Right ventricle myocardium superior (tissue), 1 donor: ENCODE measurements at places on chromosomes 5 and 9. TPM values are rescaled to one million over a fixed set of nuclear protein-coding genes. Genes with fewer than 3 reads are reported as not detected.

DNA sequence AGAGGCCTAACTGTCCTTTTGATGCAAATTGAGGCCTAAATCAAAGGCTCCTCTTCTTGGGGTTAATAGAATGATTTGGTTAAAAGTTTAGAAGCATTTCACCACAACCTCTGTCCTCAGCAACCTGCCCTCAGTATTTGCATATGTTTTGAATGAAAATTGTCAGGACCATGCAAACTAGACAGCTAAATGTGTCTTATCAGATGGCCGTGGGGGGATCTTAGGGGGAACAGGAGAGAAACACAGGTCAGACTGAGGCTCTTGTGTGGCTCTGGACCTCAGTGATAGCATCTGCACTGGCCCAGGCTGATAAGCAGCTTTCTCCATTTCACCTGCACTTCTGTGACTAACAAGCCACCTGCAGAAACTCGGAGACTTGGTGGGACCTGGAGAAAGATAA, 49.0 kb downstream of the FOXI1 start:
- DNase-seq, result no peak

GRCh38 chr5:60883229-60883628, 39.2 kb upstream of the ELOVL7 start:
- DNase-seq, result no peak

DNA sequence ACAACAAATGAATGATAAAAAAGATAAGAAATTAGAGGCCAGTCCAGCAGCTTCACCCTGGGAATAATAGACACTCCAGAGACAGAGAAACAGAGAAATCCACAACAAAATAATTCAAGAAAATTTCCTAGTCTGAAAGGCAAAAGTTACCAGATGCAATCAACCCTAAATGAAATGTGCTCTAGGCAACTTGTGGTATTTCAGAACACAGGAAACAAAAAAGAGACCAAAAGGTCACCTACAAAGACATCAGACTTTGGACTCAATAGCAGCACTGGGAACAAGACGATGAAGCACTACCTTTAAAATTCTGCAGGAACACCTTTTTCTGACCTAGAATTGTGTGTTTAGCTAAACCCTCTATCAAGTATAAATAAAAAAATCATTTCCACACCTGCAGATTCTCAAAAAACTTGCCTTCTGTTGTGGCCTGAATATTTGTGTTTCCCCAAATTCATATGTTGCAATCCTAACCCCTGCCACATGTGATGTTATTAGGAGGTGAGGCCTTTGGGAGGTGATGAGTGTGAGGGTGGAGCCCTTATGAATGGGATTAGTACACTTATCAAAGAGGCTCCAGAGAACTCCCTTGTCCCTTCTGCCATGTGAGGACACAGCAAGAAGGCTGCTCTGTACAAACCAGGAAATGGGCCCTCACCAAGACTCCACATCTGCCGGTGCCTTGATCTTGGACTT, 5.9 kb upstream of the MAPK9 start:
- DNase-seq, result no peak

- no peak for DNase-seq
These were observed 619.0 kb downstream of the CDH18 start for GRCh38 chr5:19369048-19369447.

- DNase-seq, result no peak
These were observed 28.6 kb downstream of the IDNK start for GRCh38 chr9:83651558-83651957.

GRCh38 chr9:123438821-123439220, 82.8 kb downstream of the CRB2 start:
- DNase-seq, result no peak

GRCh38 chr5:10377081-10377480, 23.6 kb downstream of the MARCHF6 start:
- no peak for DNase-seq

DNA sequence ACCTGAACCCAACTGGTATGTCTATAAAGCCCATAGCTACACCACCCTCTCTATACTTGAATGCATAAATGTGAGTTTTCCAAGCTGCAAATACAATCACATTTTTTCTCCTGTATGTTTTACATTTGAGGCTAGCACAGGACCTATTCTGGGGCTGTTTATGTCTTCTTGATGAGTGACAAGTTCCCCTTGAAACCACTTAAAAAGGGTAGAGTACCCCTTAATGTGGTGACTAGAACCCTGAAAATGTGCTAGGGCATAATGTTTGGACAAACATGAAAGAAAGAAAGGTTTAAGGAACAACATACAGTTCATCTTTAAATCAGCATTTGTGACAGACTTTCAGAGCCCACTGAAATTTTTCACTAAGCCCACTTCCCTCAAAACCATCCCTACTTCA, 25.2 kb upstream of the GLIS3 start:
- DNase-seq, result no peak

GRCh38 chr5:165015126-165015525, 1509.7 kb downstream of the MAT2B start:
- DNase-seq, result no peak

DNA sequence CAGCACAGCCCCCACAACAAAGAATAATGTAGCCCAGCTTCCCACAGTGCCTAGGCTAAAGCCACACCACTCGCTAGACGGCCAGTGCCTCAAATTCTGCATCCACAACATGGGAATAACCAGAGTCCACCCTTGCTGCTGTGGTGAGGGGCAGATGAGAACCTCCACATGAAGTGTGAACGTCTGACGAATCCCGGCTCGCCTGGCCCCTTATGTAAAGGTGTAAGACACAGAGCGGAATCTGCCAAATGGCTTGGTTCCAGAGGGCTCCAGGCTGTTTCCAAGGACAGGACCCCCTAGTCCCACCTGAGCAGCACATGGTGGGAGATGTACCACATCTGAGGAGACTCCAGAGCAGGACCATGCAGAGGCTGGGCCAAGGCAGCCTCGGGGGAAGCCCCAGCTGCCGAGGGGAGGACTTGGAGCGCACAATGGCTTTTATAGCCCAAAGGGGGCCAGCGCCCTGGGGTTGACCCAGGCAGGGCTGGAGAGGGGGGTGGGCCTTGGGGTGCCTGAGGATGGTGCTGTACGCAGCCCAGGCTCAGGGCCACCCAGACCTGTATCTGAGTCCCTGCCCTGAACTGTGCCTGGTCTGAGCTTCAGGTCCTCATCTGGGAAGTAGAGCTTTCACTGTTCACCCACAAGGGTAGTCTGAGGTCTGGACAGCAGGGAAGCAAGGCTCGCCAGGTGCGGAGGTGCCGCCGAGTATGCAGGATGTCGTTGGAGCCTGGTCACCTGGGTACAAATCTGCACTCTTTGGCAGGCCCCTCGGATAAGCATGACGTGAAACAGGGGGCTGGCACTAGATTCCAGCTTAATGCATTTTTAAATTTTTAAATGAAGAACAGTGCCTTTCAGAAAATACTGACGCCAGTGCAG, 24.9 kb upstream of the SLC25A51 start:
- DNase-seq, result no peak

- DNase-seq, result no peak
These were observed 11.5 kb upstream of the NKX2-5 start for GRCh38 chr5:173246511-173246910.

- no peak for DNase-seq
These were observed 71.8 kb downstream of the PHF2 start for GRCh38 chr9:93648181-93648580.

- no peak for DNase-seq
These were observed 103.6 kb downstream of the HSPA4 start for GRCh38 chr5:133155326-133155969.

- DNase-seq, result no peak
These were observed 153.4 kb upstream of the POU5F2 start for GRCh38 chr5:93894601-93895354.

GRCh38 chr9:123232332-123232731, 36.1 kb downstream of the STRBP start:
- DNase-seq, result no peak

DNA sequence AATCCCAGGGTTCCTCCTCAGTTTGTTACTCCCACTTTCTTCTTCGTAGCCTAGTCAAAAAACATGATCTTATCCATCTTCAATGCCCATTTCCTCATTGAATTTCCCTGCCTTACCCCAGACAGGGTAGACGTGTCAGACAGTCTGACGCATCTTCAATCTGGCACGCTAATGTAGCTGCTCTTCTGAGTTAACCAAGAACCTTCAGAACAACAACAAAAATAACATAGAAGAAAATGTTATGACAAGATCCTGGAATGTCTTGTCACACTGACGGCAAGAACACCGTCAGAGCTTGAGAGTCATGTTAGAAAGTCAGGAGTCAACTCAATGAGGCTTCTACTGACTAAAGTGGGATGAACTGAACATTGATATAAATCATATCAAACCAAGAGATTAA, 122.7 kb upstream of the SPDL1 start:
- DNase-seq, result no peak

DNA sequence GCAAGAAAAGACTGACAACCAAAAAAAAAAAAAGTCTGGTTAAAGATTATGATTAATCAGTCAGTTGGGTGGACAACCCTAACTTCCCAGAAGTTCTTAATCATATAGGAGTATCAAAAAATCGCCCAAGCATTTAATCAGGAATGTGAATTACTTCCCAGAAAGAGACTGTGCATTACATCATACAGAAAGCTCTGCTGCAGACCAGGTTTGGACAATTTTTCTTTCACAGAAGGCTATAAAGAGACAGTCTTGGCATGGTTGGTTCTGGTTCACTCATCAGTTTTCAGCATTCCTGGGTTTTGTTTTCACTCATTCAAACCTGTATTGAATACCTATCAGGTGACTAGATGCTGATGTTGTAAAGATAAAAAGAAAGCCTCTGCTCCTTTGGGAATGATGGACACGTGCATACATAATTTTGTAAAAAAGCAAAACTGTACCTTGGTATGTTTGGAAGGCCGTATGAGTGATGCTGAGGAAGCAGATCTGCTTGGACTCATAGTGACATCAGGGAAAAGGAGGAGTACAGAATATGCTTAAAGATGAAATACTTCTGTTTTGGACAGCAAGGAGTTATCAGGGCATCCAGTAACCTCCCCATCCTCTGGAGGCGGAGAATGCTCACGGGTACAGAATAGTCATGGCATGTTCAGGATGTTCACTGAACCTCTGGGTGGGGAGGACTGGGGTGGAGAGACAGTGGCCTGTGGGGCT, 178.4 kb downstream of the GNA14 start:
- DNase-seq, result no peak

DNA sequence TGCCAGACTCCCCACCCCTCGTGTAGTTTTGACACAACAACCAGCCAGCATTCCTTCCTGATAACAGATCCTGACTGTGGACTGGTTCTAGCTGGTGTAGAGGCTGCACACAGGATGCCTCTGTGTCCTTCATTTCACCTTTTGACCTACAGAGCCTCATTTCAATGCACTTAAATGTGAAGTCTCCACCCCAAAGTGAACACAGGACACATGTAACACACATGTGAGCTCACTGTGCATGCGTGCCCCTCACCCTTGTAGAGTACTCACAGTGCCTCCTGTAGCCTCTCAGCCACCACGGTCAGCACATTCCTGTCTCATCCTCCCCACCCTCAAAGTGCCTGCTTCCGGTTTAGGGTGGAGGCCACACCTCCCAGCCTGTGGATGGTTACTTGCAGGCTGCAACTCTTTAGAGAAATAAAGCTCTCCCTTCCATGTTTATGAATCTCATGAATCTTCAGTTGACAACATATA, 11.6 kb upstream of the NKD2 start:
- peak; percentile 52 for DNase-seq

- no peak for DNase-seq
These were observed 195.8 kb downstream of the CACNA1B start for GRCh38 chr9:138073408-138073807.

DNA sequence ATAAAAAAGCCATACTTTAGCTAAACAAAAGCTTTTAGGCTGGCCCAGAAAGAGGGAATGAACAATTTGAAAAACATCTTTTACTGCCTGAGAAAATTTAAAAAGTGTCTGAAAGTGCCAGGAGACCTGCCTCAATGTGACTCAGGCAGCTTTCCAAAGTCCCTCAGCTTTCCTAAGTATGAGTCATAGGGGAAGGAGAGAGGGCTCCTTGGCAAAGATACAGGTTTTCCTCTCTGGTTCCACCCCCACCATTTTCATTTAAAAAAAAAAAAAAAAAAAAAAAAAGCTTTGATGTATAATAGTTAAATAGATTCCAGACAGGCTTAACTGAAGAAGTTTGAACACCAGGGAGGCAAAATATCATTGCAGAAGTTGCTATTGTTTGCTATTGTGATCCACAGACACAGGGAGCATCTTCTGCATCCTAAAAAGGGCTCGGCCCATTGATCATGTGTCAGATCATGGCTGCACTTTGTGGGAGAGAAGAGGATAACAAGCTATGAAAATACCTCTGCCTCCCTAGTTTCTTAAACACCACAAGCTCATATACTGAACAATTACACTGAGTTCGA, 71.5 kb downstream of the MRPS27 start:
- no peak for DNase-seq

DNA sequence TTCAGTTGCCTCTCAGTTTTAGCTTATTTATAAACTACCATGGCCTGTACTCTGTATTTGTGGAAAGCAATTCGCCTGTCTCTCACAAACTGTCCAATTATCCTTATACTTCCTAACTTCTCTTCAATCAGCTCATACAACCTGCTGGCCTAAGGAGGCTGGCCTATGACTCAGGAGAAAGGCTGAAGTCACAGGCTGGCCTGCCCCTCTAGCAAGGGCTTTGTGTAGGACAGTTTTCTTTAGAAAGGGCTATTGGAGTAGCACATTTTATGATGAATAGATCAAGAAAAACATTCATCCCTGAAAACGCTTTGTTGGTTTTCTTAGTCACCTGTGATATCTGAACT, 988.7 kb upstream of the ARRDC3 start:
- DNase-seq, result no peak

DNA sequence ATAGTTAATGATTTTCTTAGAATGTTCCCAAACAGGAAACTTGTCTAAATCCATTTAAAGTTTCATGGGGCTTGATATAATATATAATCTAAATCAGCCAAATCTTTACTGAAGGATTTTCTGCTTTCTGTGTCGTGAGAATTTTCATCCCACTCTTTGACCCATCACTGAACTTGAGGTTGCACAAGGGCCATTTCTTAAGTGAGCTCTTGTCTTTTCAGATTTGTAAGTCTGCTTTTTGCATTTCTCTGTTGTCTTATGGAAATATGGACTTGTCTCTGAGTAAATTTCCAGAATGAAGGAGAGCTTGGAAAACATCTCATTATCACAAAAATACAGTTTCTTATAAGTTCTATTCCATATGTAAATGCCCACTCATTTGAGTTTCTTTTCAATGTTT, 149.2 kb upstream of the ARRDC3 start:
- DNase-seq, result no peak

NXNL2 gene
- not detected for total RNA-seq

FGD3 gene
- total RNA-seq, result 2.7 TPM

FYB1 gene
- total RNA-seq, result 4.2 TPM

SLC6A18 gene
- not detected for total RNA-seq
